ENCODE measurements at places on chromosomes 6 and 20.

DNA sequence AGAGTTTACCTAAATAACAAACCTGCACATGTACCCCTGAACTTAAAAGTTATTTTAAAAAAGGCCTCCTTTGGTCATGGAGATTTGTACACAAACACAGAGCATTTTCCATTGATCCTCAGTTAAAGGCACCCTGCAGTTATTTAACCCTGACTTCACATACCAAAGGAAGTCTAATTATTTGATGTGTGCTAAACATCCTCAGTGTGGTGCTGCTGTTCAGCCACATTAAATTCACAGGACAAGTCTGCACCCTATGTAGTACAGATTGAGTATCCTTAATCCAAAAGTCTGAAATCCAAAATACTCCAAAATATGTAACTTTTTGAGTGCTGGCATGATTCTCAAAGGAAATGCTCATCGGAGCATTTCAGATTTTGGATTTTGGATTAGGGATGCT, 21.4 kb downstream of the KCNQ5 start:
- no peak for DNase-seq

DNA sequence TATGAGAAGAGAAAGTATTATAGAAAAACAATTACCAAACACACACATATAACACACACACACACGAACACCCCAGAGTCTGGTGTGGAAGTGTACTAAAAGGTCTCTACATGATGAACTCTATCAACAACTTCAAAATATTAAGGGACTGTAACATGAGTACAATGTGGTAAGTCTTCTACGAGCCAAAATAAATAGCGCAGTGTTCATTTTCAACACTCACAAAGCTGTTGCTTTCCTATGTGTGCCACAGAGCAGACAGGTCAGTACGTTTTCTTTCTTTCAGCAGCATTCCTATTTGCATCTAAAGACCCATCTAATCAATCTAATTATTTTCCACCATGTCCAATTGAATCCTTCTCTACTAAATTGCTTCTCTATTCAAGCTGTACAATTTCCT, 12.1 kb upstream of the CNKSR3 start:
- no peak for DNase-seq

DNA sequence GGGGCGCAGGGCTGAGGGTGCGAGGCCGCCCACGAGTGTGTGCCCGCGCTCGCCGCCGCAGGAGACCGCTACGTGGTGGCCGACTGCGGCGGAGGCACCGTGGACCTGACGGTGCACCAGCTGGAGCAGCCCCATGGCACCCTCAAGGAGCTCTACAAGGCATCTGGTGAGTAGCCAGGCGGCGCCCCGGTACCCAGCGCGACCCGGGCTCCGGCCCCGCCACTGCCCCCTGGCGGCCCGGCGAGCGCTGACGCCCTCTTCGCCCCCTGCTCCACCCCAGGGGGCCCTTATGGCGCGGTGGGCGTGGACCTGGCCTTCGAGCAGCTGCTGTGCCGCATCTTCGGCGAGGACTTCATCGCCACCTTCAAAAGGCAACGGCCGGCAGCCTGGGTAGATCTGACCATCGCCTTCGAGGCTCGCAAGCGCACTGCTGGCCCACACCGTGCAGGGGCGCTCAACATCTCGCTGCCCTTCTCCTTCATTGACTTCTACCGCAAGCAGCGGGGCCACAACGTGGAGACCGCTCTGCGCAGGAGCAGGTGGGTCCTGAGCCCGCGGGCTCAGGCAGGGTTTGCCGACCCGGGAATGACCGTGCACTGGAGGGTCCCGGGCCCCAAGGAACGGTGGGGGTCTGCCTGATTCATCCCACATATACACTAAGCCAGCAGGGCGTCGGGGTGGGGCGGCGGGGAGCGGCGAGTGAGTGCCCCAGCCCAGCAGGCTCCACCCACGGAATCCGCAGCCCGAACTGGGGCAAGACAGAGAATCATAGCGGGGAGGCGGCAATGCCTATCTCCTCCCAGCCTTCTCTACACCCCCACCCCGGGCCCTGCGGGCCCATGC, 17.4 kb downstream of the HSPA12B start:
- DNase-seq = no peak

GRCh38 chr6:169542491-169542890, 159.3 kb downstream of the WDR27 start:
- peak; percentile 40 for DNase-seq

GRCh38 chr20:56909918-56910714, 281.0 kb downstream of the TFAP2C start:
- DNase-seq = no peak

DNA sequence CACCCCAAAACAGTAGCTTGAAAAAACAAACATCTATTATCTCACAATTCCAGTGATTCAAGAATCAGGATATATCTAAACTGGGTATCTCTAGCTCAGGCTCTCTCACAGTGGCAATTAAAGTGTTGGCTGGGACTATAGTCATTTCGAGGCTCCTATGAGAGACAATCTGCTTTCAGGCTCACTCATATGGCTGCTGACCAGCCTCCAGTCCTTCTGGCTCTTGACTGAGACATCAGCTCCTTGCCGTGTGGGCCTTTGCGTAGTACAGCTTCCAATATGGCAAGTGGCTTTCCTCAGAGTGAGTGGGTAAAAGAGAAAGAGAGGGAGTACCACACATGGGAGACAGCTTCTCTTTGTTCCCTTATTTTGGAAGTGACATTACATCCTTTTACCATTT, 327.2 kb downstream of the CENPW start:
- no peak for DNase-seq

DNA sequence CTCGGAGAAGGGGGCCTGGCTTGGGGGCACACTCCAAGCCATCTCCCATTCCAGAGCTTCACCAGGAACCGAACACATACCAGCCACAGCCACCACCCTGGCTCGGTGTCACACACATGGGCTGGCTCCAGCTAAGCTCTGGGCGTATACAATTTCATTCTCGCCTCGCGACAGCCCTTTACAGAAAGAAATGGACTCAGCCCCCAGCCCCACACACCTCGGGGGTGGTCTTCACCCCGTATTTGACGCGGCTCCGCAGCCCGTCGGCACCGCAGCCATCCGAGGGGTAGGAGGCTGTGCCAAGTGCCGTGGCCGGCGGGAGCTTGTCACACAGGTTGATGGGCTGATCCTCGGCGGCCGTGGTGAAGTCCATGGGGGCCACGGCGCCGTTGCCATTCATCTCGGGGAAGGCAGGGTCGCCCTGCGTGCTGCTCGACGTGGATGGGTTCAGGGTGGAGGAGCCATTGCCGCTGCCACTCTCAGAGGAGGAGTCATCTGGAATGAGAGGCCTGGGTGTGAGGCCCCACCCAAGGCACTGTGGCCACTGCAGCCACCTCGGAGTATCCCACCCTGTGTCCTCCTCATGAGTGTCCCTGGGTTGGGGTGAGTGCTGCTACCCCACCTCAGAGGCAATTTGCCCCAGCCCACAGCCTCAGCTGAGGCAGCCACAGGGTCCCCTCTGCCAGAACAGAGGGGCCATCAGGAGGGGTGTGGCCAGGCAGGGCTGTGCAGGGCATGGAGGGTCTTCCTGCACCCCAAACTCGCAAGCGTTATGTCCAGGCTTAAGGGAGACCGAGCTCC, 98.0 kb downstream of the ASXL1 start:
- no peak for DNase-seq

GRCh38 chr6:3868544-3868943, 19.4 kb downstream of the FAM50B start:
- DNase-seq = no peak

DNA sequence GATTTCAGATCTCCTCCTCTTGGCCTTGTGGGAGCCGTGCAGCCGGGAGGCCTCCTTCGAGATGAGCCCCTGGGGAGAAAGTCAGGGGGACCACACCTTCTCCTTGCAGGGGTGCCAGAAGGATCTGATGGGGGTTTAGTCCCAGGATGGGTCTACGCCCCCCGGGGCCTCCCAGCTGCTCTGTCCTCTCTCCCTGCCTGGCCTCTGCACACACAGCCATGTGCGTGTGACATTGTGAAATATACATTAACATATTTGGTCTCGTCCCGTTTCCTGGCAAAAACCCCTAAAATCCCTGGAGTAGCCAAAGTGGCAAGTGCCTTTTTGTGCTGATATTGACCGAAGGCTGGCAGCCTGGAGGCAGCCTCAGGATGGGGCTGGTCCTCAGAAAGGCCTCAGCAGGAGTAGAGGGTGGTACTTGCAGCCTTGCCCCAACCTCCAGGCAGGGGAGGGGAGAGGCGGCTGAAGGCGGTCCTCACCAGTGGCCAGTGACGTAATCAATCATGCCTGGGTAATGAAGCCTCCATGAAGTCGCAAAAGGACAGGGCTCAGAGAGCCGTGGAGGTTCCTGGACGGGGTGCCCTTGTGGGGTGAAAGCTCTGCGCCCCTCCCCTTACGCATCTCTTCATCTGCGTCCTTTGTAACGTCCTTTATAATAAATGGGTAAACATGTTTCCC, 5.1 kb upstream of the HELZ2 start:
- DNase-seq = no peak

GRCh38 chr6:134314006-134314821, 3.7 kb downstream of the SGK1 start:
- no peak for DNase-seq

DNA sequence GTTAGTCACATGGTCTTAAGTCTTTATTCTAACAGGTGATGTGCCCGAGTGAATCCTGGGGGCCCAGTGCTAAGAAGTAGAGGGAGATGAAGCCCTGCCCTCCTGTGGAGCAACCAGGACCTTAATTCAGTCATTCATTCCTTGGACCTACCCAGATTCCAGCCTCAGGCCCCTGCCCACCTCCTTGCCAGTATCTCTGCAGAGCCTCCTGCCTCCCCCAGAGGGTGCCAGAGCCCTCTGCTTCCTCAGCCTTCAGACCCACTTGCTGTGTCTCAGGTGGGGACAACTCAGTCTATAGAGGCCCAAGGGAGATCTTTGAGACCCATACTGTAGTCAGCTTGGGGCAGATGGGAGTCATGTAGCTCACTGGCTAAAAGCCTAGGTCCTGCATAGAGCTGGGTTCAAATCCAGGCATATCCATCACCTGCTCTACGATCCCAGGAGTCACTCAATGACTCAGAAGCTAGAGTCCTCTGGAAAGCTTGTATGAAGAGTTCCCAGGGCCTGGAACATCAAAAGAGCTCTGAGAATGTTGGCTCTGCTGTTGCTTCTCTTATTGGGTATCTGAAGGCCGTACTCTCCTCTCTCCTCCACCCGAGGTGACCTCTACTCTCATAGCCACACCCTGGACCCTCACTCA, 3.9 kb upstream of the SIGLEC1 start:
- no peak for DNase-seq

- DNase-seq = no peak
Observed at GRCh38 chr6:52489881-52490280, 69.7 kb downstream of the EFHC1 start.

- no peak for DNase-seq
Observed at GRCh38 chr6:30386166-30386565, 41.2 kb downstream of the RPP21 start.

- DNase-seq = no peak
Observed at GRCh38 chr6:133814797-133815196, 74.1 kb upstream of the TCF21 start.

GRCh38 chr6:90219209-90219985, 77.2 kb downstream of the BACH2 start:
- DNase-seq = no peak

DNA sequence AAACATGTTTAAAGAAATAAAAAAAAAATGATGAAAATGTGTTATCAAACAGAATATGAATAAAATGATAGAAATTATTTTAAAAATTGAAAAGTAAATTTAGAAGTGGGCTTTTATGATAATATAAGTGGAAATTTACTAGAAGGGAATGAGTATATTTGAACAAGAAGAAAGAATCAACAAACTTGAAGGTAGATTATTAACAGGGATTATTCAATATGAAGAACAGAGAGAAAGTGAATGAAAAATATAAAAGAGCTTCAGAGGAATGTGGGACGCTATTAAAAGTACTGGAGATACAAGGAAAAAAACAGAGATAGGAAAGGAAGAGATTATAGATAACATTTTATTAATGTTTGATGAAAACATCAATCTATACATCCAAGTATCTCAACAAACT, 1014.4 kb upstream of the CITED2 start:
- no peak for DNase-seq

GRCh38 chr6:121321282-121321681, 13.0 kb downstream of the TBC1D32 start:
- DNase-seq = no peak

- DNase-seq = no peak
Observed at GRCh38 chr20:1825938-1826445, 69.2 kb upstream of the SIRPA start.

GRCh38 chr6:12172572-12172971, 117.6 kb upstream of the EDN1 start:
- no peak for DNase-seq

DNA sequence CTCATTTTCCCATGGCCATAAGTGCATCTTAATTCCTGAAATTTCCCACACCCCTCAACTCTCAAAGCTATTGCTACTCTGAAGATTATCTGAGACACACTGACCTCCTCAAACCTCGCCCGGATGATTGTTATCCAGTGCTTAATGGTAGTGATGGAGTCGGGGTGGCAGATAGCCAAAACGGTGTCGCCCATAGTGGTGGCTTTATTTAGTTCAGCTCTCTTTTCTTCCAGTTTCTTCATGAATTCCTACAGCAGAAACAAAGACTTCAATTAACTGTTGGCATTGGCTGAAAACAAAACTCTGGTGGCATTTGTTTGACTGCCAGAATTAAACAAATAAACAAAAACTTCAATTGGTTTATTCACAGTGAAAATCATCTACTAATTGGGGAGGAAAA, 165.4 kb downstream of the DST start:
- no peak for DNase-seq

DNA sequence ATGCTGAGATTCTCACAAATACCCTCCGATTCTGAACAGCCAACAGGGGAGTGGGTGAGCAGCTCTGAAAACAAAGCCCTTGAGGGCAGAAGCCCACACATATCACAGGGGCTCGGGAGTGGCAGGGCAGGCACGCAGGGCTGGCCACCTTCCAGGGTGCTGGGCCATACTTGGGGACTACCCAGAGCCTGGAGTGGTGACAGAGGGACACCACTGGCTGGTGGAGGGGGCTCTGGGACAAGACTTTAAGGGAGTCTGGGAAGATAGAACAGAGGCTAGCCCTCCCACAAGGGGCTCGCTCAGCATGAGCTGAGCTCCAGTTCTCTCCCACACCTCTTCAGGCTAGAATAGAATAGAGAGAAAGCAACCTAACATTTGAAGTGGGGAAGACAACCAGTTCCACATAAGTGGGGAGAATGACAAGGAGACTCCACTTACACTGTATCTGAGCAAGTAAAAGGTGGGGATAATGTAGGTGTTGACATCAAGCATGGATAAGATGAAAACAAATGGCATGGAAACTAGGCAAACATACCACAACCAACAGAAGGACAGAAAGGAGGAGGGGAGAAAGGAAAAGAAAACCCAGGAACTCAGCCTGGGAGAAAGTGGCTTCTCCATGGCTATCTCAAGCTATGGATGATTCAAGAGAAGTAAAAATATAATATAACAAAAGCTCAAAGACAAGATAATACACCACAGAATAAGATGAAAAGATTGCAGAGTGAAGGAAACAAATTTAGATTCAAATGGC, 7.0 kb downstream of the PPIL1 start:
- no peak for DNase-seq

- DNase-seq = no peak
Observed at GRCh38 chr6:139582956-139583355, 208.5 kb upstream of the CITED2 start.

All from SK-N-MC (cell line).